ENCODE measurements at places on chromosomes 7 and 10. TPM values are rescaled to one million over a fixed set of nuclear protein-coding genes. Genes with fewer than 3 reads are reported as not detected.

GRCh38 chr7:44391746-44392617, 66.6 kb upstream of the CAMK2B start:
- no peak for DNase-seq

- no peak for DNase-seq
Measured at GRCh38 chr10:59085711-59086502, 90.5 kb upstream of the PHYHIPL start.

OR2A42 gene
- not detected for total RNA-seq

GRCh38 chr7:45709168-45710042, 135.2 kb downstream of the ADCY1 start:
- no peak for DNase-seq

LRIT1 gene
- total RNA-seq = not detected

AKR1D1 gene
- 0.10 TPM for total RNA-seq

All from HCT116 (cell line).